Kasumi-1 (cell line): ENCODE measurements at places on chromosomes 11 and 22.
A peak's percentile ranks its signal among the peaks of the same experiment; 100 is the strongest.

DNA sequence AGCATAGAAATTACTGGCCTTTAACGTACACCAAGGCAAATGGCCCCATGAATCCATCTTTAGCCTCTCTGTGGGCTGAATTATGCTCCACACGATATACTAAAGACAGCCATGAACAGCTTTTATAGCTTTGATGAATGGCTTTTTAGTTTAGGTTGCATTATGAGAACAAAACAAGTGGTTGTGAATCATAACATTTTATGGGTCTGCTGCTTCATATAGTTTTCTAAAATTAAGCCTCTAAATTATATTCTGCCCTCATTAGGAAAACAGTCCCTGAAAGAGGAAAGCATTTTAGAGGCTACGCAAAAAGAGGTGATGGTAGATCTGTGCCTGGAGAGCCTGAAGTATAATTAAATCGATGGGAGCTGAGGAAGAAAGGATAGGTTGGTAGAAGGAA, 221.3 kb downstream of the CADM1 start:
- DNase-seq = no peak

DNA sequence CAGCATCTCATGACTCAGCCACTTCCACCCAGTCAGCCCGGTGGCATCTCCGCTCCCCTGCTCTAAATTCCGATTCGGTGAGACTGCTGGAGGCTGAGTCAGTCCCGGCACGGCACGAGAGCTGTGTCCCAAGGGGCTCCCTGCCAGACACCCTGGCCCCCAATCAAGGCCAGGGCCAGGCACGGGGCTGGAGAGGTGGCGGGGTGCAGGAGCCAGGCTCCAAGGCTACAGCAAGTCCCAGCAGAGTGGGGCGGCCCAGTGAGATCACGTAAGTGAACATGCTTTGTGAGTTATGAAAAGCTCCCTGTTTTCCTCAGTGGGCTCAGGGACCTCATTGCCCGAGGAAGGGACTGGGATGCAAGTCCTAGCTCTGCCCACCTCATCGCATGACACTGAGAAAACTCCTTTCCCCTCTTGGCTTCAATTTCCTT, 3.0 kb downstream of the C11orf68 start:
- DNase-seq = peak; percentile 62

DNA sequence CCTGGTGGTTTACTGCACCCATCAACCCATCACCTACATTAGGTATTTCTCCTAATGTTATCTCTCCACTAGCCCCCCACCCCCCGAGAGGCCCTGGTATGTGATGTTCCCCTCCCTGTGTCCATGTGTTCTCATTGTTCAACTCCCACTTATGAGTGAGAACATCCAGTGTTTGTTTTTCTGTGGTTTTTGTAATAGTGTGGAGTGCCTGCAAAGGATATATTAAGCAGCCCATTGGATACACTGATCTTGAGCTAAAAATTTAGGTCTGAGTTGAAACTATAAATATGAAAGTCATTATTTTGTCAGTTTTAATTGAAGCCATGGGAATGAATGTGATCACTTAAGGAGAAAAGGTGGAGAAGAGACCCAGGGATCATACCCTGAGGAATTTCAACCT, 23.0 kb downstream of the MRPL48 start:
- no peak for DNase-seq

DNA sequence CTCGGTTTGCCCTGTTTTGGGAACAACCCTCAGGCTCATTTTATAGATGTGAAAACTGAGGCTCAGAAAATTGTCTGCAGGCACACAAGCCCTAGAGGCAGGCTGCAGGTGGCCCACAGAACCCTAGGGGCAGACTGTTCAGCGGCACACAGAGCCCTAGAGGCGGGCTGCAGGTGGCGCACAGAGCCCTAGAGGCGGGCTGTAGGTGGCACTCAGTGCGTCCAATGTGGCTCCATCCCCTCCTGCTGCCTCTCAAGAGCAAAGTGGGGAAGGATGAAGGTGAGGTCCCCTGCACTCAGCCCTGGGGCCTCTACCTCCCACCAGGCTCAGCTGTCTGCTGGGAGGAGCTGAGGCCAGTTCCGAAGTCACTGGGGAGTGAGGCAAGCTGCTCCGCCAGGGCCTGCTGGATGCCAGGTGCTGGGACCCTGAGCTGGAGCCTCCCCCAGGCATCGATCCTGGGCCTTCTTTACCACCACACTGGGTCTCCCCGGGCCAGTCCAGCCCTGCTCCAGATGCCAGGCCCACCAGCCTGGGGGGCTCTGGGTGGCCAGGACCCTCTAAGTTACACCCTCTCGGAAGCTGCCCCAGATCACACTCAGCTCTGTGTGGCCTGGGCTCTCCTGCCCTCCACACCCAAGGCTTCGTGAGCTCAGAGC, 2.3 kb downstream of the ACY3 start:
- peak; percentile 77 for DNase-seq

DNA sequence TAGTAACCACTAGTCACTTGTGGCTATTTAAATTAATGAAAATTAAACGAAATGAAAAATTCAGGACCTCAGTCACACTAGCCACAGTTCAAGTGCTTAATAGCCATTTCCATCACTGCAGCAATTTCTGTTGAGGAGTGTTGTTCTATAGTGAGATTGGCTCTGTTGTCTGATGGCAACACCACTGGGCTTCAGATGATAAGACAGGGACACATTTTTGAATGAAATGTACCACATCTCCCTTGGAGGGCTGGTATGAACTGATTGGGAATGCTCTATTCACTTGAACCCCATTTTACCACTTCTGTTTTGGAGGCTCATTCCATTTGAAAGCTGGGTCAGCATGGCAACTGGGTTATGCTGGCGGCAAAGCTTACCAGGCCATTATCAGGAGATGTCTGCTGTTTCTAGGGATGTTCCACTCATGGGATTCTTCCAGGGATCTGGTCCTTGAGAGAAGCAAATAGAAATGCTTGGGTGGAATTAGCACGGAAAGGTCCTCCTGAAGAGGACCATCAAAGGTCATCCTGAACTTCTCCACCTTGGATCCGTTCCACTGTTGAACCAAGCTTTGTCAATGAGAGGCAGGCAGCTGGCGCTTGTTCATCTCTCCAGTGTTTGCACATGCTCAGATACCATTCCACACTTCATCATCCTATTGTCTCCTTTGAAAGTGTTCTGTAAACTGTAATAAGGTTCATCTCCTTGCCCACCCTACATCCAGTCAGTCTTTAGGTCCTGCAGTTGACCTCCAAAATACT, 7.6 kb downstream of the AMOTL1 start:
- DNase-seq = no peak

GRCh38 chr22:30816413-30816812, 121.7 kb downstream of the OSBP2 start:
- DNase-seq = peak; percentile 11

DNA sequence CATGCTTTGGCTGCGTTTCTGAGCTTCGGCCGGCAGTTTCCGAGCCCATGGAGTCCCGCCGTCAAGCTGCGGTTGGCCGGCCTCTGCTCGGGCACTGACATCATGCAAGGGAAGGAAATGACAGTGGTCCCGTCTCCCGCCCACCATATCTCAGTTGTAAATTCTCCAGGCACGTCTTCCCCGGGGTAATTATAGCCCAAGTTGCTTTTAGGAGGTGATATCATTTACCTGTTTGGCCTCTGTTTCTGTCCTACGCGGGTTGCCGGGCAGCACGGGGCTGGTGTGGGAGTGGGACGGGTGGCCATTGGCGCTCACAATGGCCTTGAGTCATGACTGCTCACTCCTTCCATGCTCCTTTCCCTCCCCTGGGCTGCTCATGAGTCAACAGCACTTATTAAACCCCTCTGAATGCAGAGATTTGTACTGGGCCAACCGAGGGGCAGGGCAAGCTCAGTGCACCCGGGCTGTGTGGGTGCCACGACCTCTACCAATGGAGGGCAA, 4.2 kb upstream of the ANO1 start:
- no peak for DNase-seq

GRCh38 chr11:128082574-128082973, 504.8 kb downstream of the ETS1 start:
- no peak for DNase-seq

DNA sequence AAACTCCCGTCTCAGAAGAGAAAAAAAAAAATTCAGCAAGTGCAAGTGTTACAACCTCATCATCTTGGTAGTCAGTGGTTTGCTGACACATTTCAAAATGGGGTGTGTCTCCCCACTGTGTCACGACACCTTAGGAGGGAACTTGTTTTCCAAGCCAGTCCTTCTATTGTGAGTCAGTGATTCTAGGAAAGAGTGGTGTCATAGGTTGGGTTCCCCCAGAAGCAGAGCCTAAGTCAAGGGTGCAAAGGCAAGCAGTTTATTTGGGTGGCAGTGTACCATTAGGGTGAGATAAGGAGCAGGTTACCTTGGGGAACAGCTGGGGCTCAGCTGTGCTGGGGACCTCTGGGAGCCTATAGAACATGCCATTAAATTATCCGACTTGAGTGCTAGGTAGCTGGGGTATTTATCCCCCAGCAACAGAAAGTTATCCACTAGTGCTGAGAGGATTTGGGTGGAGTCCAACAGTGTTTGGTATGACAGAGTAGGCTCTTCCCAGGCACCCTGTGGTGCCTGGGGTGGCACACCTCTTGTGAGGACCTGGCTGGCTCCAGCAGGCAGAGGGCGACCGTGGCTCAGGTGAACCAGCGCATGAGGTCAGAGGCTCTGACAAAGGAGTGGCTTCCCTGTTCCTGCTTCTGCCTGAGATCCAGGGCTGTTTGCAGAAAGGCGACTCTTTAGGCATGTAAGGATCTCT, 41.7 kb downstream of the KIAA1671 start:
- no peak for DNase-seq

DNA sequence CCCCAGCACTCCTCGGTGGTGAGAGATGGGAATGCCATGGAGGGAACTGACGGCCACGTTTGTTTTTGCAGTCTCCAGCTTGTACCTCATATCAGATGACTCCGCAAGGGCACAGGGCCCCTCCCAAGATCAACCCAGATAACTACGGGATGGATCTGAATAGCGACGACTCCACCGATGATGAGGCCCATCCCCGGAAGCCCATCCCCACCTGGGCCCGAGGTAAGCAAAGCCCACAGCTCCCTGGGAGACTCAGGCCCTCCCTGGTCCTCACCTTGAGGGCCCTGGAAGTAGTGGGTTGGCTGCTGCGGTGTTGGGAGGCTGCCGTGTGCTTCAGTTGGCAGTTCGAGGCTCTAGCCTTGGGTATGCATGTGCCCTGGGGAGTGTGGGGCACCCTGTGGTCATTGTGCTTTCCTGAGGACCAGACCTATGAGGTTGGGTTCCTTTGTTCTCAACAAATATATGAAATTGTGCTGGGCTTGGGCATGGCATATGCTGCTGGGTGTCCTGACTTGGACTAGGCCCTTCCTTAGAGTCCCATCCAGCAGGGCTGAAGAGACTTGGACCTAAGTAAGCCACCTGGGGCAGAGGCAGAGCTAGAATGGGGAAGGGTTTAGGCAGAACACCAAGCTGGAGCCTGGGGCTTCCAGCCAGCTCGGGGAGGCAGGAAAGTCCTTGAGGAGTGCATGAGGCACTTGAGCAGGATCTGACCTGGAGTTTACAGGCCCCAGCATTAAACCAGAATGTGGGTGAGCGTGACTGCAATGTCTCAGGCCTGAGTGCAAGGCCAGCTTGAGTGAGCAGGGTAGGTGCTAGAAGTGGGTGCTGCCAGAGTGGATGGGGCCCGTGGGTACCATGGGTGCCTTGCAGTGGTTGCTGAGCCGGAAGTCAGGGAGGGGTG, 26.4 kb downstream of the INCENP start:
- no peak for DNase-seq

DNA sequence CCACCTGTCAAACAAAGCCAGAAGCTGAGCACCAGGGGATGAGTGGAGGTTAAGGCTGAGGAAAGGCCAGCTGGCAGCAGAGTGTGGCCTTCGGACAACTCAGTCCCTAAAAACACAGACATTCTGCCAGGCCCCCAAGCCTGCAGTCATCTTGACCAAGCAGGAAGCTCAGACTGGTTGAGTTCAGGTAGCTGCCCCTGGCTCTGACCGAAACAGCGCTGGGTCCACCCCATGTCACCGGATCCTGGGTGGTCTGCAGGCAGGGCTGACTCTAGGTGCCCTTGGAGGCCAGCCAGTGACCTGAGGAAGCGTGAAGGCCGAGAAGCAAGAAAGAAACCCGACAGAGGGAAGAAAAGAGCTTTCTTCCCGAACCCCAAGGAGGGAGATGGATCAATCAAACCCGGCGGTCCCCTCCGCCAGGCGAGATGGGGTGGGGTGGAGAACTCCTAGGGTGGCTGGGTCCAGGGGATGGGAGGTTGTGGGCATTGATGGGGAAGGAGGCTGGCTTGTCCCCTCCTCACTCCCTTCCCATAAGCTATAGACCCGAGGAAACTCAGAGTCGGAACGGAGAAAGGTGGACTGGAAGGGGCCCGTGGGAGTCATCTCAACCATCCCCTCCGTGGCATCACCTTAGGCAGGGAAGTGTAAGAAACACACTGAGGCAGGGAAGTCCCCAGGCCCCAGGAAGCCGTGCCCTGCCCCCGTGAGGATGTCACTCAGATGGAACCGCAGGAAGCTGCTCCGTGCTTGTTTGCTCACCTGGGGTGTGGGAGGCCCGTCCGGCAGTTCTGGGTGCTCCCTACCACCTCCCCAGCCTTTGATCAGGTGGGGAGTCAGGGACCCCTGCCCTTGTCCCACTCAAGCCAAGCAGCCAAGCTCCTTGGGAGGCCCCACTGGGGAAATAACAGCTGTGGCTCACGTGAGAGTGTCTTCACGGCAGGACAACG, 11.7 kb downstream of the CXCR5 start:
- no peak for DNase-seq
